ENCODE measurements at places on chromosomes 3 and 15.

DNA sequence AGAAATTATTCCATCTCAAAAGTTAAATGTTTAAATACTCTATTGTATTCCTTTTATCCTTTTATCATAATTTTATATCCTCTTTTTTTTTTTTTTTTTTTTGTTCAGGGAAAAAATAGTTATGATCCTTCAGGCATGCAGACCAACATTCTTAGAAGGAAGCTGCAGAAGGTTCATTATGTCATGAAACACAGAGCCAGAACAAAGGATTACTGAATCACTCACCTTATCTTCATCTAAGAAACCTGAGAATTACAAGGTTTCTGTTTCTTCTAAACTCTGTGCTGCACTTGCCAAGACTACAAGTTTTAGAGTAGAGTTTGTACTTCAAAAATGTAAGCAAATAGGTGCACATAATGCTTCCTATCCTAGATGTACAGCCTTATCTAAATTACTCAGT, 3.3 kb downstream of the PLCH1 start:
- DNase-seq: no peak

DNA sequence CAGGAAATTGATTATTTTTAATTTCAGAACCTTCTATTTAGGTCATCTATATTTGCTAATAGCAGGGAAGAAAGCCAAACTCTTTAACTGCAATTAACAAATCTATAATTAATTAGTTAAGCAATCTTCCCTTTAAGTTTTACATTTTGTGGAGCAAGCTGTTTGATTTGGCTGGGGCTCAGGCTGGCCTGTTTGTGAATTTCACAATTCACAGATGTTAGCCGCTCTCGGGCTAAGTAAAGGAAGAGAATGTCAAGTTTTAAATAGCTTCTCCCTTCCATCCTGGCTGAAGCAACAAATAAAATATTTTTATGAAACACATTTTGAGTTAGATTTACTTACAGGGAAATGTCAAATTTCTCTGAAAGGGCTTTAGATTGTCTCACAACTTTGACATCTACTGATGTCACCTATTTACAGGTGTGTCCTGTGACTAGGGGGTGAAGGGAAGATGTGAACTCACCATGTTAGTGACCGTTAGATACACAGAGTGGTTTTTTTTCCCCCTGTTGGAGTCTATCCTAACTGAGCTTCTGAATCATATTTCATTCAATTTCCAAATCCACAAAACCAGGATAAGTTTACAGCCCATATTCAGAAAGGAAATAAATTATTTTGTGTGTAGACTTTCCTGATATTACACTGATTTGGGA, 1.3 kb upstream of the TP63 start:
- DNase-seq: no peak

DNA sequence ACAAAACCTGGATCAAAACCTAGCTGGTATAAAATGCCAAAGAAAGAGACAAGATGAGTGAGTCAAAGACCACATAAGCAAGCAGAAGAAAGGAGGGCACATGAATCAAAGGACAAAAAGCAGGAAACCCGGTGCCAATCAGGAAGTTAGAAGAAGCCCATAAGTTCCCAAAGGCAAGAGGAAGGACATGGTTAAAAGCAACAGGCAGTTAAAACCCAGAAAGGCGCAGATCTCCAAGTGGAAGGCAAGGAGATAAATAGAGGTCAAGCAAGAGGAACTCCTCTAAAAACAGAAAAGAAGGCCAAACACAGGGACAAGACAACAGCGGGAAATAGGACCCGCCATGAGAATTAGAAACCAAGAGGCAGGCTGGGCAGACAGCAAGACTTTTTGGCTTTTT, 4.4 kb downstream of the TMOD2 start:
- DNase-seq: no peak

GRCh38 chr15:25445412-25445811, 6.6 kb upstream of the UBE3A start:
- no peak for DNase-seq

DNA sequence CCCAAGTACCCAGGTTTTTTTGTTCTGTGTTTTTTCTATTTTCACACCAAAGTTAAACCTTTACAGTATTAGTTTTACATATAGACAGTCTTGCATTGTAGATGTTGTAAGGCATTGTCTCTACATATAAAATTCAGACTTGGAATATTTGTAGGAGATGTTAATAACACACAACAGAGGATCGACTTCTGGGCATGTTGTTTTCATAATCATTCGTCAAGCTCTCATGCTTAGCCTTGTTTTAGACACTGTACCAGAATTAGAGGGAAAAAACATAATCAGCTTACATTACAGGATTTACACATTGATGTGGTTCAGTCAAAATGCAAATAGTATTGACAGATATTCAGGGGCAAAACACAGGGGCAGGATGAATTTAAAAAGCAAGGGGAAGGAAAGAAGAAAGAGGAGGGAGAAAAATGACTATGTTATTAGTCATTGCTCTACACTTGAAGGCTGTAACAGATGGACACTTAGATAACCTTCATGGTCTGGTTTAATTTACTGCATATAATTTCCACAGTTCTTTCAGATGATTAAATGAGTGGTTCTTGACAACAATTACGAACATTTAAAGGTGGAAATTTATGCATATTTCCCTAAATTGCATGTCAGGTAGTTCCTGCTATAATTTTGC, 7.5 kb downstream of the CMSS1 start:
- peak; percentile 56 for DNase-seq

DNA sequence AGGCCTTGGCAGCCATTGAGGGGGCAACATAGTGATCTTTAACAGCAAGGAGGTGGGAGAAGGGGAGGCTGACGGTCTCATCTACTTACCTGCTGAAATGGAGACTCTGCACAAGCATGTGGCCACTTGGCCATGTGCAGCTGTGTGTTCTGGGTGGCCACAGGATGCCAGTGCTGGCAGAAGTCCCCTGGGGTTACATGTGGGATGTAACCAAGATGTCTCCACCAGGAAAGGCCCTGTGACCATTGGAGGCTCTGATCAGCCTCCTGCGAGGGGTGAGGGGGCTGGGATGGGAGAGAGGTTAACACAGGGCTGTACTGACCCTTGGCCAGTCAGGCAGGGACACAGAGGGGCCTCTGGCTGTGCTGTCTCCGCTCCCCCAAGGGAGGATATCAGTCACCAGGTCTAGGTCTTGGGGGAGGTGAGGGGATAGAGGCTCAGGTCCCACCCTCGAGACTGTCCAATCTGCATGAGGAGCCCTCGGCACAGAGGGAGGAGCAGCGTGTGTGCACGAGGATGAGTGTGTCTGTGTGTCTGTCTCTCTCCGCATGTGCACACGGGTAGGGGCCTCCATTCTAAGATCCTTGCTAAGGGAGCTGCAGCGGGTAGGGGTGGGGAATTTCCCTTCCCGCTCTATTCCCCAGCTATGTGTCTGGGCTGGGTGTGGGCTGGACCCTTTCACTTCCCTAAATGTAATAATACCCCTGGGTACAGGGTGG, 19.5 kb downstream of the PRKCD start:
- no peak for DNase-seq

DNA sequence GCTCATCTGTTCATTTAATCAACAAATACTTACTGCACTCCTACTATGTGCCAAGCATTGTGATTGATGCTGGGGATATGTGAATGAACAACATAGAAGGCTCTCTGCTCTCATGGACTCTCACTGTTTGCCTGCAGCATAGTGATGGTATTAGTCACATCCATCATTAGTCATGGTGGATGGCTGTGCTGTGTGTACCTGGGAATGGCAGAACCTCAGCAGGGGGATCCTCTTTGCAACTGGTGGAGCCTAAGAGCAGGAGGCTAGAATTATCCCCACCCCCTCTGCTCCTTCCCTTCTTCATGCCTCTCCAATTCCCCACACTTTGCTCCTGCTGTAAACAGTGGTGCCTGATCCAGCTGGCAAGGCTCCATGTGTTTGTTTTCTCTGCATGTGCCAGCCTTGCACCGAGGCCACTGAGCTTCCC, 20.5 kb downstream of the BOC start:
- no peak for DNase-seq

DNA sequence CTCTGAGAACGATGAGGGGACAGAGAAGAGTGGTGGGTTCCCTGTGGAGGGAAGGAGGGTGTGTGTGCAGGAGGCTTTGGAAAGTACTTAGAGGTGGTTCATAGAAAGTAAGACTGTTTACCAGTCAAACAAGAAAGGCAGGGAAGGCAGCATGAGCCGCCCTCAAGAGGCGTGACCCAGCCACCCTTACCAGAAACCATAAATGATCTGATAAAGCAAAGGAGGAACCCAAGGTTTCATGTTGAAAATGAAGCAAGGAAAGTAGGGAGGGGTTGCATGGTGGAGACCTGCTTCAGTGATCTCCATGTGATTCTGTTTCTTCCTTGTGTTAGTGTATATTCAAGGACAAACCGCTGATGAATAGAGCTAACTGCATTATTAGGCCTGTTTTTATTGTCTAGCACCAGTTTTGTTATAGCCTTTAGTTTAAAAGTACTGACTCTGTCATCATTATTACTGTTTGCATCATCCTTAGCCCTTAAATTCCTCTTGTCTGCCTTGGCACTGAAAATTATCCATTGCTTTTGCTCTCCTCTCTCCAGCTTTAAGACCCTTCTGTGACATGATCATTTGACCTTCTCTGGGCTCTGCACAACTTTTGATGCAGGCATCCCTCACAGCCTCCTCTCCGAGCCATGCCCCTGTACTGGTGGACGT, 96.1 kb downstream of the STAC start:
- no peak for DNase-seq
